AG04449 (cell line): ENCODE measurements at places on chromosomes 12 and 14.

GRCh38 chr14:53896726-53897125 is 59.9 kb downstream of the BMP4 start:
- DNase-seq: no peak

GRCh38 chr14:53953002-53953827 is 3.4 kb downstream of the BMP4 start:
- DNase-seq: no peak

DNA sequence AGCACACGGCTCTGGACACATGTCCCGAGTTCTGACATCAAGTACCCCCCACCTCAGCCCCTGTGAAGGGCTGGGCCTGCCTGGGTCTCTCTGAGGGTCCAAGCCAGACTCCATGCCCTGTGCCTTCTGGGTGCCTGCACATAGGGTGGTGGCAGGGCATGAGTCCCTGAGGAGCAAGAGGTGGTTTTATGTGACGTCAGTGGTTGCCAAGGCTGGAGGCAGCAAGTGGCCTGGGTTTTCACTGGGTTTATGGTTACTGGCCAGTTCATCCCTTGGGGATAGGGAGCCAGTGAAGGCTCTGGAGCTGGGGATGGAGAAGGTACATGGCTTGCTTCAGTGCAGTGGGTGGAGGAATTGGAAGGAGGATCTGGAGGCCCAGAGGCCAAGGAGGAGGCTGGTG is 51.1 kb upstream of the EML1 start:
- DNase-seq: no peak

DNA sequence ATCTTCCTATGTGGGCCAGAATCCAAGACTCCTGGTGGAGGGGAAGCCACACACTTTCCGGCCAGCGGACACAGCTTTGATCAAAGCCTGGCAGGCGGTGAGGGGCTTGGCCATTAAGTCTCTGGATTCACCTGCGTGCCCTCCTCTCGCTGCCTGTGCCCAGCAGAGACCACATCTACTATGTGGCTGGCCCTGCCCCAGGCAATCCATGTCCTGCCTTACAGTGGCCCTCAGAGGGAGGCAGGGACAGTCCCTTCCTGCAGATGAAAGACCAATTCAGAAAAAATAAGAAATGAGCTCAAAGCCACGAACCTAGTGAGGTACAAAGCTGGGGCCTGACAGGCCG is 82.7 kb upstream of the GPR68 start:
- no peak for DNase-seq

GRCh38 chr12:42222724-42223123 is 15.3 kb downstream of the YAF2 start:
- no peak for DNase-seq

DNA sequence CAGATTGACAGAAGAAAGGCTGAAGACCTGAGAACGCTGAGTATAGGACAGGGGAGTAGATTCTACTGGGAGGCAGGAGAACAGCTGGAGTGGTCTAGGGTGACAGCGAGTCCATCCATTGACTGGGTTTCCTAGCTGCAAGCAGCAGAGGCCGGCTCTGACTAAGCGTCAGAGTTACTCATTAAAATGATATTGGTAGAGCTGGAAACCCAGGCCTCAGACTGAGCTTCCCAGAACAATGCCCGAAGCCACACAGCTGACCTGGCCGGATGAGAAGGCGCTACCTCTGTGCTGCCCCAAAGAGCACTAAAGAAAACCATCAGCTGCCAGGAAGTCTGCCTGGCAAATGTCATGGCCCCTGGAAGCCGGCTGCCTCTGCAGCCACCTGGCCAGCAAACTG is 78.5 kb upstream of the FZD10 start:
- DNase-seq: no peak

DNA sequence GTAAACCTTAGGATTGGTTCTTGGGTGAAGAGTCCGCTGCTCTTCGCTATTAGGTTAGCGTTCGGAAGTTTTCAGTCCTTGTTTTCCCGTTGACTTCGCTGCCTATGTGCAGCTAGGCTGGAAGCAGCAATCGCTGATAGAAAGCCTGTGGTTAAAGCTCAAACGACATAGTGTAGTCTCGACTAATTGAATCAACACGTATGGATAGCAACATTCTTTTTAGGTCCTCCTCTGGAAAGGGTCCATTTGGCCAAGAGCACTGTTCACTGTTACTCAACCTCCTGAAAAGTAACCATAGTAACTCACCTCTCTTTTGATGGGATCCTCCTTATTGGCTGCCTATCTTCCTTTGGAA is 355.5 kb downstream of the SNAPC1 start:
- DNase-seq: no peak

DNA sequence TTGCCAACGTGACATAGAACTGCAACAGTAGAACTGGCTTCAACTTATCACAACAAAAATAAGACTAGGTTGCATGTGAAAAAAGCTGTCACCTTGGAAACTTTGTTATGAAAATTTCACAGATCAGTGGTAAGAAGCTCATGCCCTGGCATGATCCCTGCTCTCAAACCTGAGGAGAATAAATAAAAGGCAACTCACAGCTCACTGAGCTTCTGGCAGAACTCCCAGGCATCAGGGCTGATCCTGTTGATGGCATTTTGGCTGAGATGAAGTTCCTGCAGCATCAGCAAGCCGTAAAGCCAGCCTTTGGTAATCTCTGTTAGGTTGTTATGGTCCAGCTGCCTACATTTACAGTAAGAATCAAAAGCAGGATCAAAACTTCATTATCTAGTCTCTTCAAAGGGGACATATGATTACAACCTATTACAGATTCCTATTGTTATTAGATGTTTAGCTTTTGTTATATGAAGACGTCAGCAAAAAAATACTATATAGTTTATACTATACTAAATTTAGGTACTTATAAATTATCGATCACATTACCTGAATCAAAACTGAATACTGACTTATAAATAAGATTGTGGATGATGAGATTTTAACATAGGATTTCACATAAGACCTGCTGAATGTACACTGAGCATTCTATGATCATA is 32.0 kb downstream of the LRIG3 start:
- peak; percentile 16 for DNase-seq

DNA sequence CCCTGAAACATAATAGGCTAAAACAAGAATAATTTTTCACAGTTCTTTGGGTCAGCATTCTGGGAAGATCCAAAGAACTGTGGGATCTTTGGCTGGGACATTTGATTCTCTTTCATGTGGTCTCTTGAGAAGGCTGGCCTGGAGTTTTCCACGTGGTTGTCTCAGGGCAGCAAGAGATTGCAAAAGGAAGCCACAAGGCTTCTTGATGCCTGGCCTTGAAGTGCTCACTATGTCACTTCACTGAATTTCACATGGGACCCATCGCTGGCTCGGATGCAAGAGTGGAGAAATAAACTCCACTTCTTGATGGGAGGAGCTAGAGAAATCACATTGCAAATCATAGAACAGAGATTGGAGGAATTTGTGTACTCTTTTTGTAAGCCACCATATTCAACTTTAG is 343.4 kb downstream of the MED13L start:
- DNase-seq: no peak

DNA sequence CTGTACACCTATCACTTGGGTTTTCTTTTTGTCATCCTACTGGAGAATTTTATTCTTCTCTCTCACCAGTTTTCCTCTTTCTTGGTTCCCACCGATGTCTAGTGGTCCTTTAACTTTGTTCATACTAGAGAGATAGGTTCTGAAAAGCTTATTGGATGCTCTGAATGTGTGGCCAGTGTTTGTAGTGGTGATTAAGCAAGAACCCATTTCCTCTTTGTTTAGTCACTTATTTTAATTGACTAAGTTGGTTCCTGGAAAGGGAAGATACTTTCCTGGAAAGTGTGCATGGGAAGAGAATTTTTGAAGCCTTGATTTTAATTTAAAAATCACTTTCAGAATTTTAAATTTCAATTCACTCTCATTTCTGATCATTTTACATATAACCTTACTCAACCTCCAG is 127.2 kb downstream of the OTOGL start:
- DNase-seq: no peak

DNA sequence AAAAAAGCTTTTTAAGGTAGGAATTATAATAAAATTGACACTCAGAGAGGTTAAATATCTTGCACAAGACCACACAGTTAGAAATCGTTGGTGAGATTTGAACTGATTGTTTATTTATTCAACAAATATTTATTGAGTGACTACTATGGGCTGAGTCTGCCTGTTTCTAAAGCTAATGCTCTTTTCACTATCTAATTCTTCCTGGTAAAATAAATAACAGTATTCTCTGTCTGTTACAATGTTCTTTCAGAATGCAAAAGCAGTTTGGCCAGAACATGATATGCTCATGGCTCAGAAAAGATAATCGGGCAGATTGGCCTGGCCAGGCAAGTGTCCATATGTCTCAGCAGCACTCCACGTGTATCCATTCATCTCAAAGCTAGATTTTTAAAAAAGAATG is 82.0 kb downstream of the BTG1 start:
- no peak for DNase-seq

GRCh38 chr12:124564971-124565491 is 2.4 kb downstream of the NCOR2 start:
- DNase-seq: no peak

DNA sequence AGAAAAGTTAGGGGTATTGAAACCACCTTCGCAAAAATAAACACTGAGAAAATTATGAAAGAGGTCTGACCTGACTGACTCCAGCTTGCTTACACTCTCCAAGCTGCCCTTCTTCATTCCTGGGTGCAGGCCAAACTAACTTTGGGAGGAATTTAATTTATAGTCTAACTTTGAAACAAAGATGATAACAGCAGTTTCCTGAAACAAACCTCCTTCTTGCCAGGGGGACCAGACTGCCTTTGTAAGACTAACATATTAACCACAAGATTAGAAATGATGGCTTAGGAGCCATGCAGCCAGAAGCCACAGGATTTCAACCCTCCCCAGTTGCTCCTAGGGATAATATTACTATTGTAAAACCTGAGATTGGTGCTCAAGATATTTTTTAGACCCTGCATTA is 13.8 kb upstream of the EEA1 start:
- no peak for DNase-seq

GRCh38 chr14:30312214-30312613 is 246.7 kb upstream of the G2E3 start:
- no peak for DNase-seq

DNA sequence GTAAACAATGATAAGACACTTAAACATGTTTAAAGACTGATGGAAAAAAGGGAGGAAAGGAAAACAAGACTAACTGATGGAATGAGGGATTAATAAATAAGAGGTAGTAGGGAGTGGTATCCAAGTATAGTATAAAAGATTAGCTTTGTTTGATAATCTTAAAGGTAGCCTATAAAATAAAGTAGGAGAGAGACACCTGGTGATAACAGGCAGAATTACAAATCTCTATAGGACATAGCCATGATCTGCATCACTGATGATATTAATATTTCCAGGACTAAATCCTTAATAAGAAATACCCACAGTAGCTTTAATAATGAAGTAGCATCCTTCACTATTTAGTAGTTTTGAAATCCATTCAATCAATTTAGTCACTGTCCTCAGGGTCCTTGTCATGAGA is 30.4 kb downstream of the DLGAP5 start:
- DNase-seq: no peak

DNA sequence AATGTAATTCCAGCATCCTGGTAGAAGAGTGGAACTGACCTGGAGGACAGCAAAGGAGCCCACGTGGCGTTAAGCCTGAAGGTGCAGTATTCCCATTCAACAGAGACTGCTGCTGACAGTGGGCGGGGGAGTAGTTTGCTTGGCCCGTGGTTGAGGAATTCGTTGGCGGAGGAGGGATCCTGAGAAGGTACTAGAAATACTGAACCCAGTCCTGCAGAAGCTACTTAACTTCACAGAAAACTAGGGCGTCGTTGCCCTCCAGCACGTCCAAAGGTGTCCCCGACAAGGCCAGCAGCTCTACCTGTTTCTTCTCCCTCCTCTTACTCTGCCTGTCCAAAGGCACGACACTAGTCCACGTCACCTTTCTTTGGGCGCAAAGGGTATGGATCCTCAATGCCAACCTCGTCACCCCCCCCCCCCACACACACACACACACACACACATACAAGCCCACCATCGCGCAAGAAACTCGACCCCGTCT is 303 bp downstream of the PUS7L start:
- DNase-seq: no peak

- DNase-seq: no peak
Measured at GRCh38 chr12:126248871-126249403, 1183.7 kb downstream of the AACS start.

DNA sequence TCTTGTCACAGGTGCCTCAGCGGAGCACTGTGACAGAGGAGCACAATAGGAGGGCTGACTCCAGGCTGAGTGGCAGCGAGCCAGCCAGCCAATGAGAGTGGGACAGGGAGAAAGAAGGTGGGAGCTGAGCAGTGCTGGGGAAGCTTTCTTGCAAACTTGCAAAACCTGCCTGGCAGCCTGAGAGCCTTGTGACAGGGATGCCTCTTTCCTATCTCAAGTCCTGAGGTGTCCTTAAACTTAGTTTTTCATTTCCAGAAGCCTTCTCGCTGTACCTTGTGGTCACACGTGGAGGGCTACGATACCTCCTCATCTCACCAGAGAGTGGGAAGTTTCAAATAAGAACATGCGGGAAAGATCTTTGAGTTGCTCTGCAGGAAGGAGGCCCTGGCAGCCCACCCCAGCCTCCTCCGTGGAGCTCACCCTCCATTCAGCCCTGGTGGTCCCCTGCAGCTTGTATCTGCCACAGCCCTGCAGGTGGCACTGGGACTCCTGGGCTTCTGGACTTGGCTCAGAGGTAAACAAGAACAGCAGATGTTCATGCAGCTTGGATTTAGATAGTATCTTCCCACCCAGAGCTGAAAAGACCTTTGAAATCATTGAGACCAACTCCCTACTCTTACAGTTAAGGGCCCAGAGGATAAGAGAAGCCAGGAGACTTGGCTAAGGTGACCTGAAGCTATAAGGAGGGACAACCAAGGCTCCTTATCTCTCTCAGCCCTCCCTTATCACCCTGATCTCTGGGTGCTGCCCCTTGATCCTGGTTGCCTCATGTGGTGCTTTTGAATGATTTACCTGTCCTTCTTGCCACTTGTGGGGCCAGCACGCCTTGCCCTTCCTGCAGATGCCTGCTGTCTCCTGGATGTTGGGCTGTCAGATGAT is 153.5 kb upstream of the MAX start:
- no peak for DNase-seq

DNA sequence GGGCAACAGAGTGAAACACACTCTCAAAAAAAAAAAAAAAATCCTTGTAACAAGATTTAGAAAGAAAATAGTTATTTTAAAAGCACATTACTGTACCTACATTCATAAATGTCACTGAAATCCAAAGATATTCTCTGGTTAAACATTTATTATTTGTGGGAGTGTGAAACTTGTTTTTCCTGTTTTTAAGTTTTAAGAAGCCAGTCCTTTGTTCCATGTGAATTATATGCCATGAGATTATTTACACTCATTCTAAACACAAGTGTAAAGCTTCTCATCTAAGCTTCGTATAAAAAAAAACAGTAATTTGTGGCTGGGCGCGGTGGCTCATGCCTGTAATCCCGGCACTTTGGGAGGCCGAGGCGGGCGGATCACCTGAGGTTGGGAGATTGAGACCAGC is 15.0 kb downstream of the VCPKMT start:
- no peak for DNase-seq
